Body of pancreas (tissue), 4 donors: ENCODE measurements at places on chromosomes 6 and 20. TPM values are rescaled to one million over a fixed set of nuclear protein-coding genes. Genes with fewer than 3 reads are reported as not detected.
A peak's percentile ranks its signal among the peaks of the same experiment; 100 is the strongest.

Gene ADNP
- 28.0 TPM for total RNA-seq

Gene F13A1
- 27.5 TPM for total RNA-seq

Gene OPN5
- total RNA-seq, result not detected

DNA sequence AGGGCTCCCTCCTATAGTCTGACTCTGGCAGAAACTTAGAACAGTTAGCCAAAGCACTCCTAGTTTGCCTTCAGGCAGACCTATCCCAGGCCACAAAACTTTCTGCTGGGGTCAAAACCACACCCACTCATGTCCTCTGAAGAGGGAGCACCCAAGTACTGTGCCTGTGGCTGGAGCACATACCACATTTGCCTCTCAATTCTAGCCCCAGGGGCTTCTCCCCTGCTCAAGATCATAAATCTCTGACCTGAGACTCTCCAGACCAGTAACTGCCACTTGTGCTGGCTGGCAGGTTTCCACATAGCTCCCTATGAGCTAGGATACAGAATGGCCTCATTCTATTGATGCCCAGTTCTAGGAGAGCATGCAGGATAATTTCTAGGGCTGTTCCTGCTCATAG lies 781.0 kb downstream of the EYS start:
- no peaks in the 10 kb centered on the region for H3K36me3 ChIP-seq
- H3K4me1 ChIP-seq, result no peaks in the 10 kb centered on the region
- no peak for DNase-seq
- H3K27ac ChIP-seq, result no peak overlapping the region
- H3K27me3 ChIP-seq, result no peaks in the 10 kb centered on the region
- no peak overlapping the region for H3K4me3 ChIP-seq

GRCh38 chr6:114398481-114398880 lies 55.7 kb upstream of the HS3ST5 start:
- no peak overlapping the region for H3K4me3 ChIP-seq
- no peak for DNase-seq
- H3K4me1 ChIP-seq, result no peaks in the 10 kb centered on the region
- no peak overlapping the region for H3K27ac ChIP-seq
- no peaks in the 10 kb centered on the region for H3K27me3 ChIP-seq
- no peaks in the 10 kb centered on the region for H3K36me3 ChIP-seq

GRCh38 chr20:16459019-16459700 lies 114.1 kb downstream of the KIF16B start:
- no peak overlapping the region for H3K4me3 ChIP-seq
- no peaks in the 10 kb centered on the region for H3K27me3 ChIP-seq
- H3K27ac ChIP-seq, result no peak overlapping the region
- peak; percentile 38 for DNase-seq
- H3K36me3 ChIP-seq, result no peaks in the 10 kb centered on the region

GRCh38 chr6:94254689-94255088 lies 835.3 kb upstream of the EPHA7 start:
- H3K4me1 ChIP-seq, result no peaks in the 10 kb centered on the region
- H3K4me3 ChIP-seq, result no peak overlapping the region
- no peak for DNase-seq
- H3K27me3 ChIP-seq, result no peaks in the 10 kb centered on the region

- no peaks in the 10 kb centered on the region for H3K36me3 ChIP-seq
- DNase-seq, result no peak
- H3K27ac ChIP-seq, result no peak overlapping the region
- no peaks in the 10 kb centered on the region for H3K27me3 ChIP-seq
Measured at GRCh38 chr20:22471156-22471836, 113.1 kb downstream of the FOXA2 start.

GRCh38 chr6:80460257-80460865 lies 353.9 kb downstream of the BCKDHB start:
- no peak overlapping the region for H3K4me3 ChIP-seq
- H3K27ac ChIP-seq, result no peak overlapping the region
- no peaks in the 10 kb centered on the region for H3K36me3 ChIP-seq
- no peak for DNase-seq
- no peaks in the 10 kb centered on the region for H3K27me3 ChIP-seq

DNA sequence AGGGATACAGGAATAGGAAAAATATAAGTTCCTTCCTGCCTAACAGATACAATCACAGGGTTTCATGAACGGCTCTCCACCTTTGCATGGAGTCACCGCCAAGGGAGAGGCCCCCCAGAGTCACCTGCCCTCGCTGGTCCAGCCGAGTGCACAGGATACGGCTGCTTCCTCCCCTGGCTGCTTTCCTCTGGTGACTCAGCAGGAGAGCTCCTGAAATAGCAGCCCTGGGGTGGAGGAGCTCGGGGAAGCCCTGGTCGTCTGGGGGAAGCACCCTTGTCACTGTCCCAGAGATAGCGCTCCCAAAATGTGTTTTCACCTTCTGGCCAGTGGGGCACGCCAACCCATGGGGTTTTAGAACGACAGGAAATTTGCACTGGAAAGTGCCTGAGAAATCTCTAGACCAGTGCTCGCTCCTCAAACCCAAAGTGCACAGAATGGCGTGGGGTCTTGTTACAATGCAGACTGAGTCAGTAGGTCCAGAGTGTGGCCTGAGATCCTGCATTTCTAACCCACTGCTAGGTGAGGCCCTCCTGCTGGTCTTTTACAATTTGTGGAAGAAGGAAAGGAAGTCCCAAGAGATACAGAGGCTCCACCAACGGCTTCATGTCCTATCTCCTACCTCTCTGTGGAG lies 35.9 kb upstream of the FAM50B start:
- no peaks in the 10 kb centered on the region for H3K36me3 ChIP-seq
- no peak for DNase-seq
- H3K27ac ChIP-seq, result no peak overlapping the region
- no peak overlapping the region for H3K4me3 ChIP-seq

GRCh38 chr6:26394289-26394688 lies 7.8 kb upstream of the BTN3A1 start:
- DNase-seq, result no peak
- peaks cover 5% of the 10 kb centered on the region for H3K36me3 ChIP-seq

GRCh38 chr20:1894951-1895673 lies at the start of gene SIRPA:
Gene SIRPA (plus strand): TSS chr20:1895407. CDS start chr20:1895448, 41 bp downstream.
- peak; percentile 67 for DNase-seq
- H3K27me3 ChIP-seq, result no peaks in the 10 kb centered on the region
- peak within 1 kb of the TSS; percentile 86 for H3K27ac ChIP-seq
- H3K4me3 ChIP-seq, result peak within 1 kb of the TSS; percentile 56

GRCh38 chr6:4732691-4733315 lies 43.4 kb upstream of the CDYL start:
- no peaks in the 10 kb centered on the region for H3K36me3 ChIP-seq
- DNase-seq, result peak; percentile 24
- no peak overlapping the region for H3K27ac ChIP-seq
- no peak overlapping the region for H3K4me3 ChIP-seq
- H3K27me3 ChIP-seq, result no peaks in the 10 kb centered on the region
